ENCODE measurements at places on chromosomes 2 and 18.
A peak's percentile ranks its signal among the peaks of the same experiment; 100 is the strongest.

DNA sequence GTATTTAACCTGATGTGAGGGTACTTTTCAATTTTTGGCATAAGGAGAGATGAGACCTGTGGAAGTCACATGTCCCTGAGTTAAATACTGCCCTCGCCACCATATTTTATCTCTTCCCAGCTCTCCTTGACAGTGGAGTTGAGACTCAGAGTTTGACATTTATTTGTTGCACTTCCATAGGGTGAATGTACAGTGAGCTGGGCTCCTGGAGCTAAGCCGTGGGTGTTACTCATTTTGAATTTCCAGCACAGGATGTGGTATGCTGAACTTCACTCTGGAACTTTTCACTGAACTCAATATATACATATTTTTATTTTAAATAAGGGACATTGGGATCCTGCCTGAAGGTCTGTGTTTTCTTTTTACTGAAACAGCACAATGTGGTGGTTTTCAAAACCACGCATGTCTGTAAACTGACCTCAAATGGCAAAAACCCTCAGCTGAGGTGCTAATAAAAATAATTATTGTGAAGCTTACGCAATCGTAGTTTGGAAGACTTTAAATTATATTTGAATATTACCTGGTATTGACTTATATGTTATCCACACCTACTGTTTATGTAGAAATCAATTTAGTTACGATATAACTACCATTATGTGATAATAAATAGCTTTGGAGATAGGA, 12.1 kb downstream of the RNF144A start:
- DNase-seq = no peak

GRCh38 chr2:181106789-181107627, 126.6 kb downstream of the UBE2E3 start:
- DNase-seq = peak; percentile 59

DNA sequence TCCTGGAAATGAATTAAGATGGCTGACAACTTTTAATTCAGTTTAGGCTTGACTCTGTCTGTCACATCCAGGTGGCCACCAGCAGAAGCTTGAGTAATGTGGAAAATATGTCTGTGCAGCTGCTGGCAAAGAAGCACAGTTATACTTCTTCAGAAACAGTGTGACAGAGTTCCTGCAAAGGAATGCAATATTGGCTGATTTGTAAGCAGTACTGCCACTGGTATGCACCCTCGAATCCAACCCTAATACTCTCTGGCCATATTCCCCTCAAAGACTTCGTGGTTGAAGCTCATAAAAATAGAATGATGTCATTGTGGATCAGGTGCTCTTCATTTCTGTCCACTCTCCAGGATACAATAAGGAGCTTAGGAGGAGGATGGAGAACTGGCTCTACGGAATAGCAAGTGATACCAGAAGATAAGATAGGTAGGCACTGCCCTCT, 86.2 kb downstream of the METTL8 start:
- DNase-seq = no peak

DNA sequence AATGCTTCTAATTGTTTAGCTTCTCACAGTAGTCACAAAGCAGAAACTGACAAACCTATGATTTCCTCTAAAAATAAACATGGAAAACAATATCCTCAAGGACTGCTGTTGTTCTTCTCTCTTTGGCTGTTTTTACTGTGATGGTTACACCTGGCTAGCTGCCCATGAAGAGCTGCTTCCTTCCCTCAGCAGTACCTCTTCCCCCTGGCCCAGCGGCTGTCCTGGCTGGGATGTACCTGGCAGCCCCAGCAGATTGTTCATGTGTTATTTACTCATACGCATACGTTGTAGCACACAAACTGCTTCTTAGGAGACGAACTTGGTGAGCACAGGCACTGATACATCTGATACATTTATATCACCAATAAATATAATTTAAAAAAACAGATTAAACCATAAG, 27.4 kb downstream of the NEMP2 start:
- DNase-seq = no peak

All from GM13976 (cell line).